ENCODE measurements at places on chromosomes 5 and 9.

DNA sequence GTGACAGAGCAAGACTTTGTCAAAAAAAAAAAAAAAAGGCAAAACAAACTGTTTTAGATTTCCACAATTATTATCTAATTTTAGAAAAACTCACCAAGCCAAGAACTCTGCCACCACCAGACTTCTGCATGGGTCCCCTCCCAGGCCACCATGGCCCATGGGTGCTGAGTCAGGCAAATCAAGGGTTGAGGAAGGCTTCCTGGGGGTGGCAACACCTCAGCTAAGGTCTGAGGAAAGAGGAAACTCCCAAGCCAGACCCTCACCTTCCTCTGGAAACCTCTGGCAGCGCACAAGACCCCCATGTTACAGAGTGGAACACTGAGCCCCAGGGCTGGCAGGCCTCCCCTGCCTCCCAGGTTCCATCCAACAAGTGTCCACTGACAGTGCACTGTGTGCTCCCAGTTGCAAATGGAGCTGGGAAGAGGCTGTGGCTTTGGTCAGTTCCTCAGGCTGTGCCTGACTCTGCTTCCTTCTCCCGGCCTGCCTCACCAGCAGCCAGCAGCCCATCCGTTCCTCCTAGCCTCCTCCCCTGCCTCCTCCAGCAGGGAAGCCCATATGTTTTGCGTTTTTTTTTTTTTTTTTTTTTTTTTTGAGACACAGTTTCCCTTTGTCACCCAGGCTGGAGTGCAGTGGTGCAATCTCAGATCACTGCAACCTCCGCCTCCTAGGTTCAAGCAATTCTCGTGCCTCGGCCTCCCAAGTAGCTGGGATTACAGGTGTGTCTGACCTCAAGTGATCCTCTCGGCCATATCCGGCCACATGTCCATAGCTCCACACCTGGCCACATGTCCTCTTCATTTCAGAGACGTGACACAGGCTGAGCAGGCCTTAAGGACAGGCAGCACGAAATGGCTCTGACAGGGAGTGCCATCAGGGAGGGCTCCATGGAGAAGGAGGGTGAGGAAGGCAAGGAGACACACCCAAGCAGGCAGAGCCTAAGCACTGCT lies 3.5 kb upstream of the SUSD3 start:
- no peak for DNase-seq

GRCh38 chr5:129541648-129542251 lies 81.7 kb downstream of the ADAMTS19 start:
- DNase-seq: no peak

GRCh38 chr9:128341435-128341849 lies 1.1 kb downstream of the SLC27A4 start:
- peak; percentile 83 for DNase-seq

GRCh38 chr9:4689687-4690104 lies 10.3 kb downstream of the CDC37L1 start:
- no peak for DNase-seq

- peak; percentile 70 for DNase-seq
Measured at GRCh38 chr9:37528652-37529471, 43.1 kb downstream of the POLR1E start.

DNA sequence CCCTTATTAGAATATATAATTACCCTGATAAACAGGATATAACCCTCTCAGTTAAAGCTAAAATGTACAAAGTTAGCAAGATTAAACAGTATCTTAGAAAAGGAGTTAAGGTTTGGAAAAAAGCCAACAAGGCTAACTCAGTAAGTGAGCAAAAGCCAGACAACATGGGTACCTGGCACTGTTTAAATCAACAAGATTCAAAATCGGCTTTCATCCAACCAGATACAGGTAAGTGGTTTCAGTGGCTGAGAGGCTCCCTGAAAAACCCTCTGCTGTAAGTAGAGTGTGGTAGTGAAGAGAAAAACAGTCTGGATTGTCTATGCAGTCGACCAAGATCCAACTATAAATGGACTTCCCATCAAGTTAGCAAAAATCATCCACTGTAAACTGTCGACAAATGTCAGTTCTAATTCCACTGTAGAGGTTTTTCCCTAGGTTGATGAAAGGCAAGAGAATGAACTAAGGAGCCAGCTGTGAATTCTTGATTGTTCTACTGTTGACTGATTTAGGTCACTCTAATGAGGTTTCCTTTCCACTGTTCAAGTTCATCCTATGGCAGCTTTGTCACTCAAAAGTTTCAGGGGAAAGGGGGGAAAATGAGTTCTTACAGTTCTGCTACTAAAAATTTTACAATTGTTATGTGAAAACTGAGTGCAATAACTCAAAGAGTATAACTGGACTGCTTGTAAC lies 27.3 kb downstream of the ETF1 start:
- no peak for DNase-seq

- DNase-seq: no peak
Measured at GRCh38 chr5:109805883-109806282, 116.2 kb downstream of the MAN2A1 start.

- DNase-seq: no peak
Measured at GRCh38 chr9:137787786-137788505, 89.6 kb upstream of the CACNA1B start.

GRCh38 chr9:95947118-95947517 lies 71.6 kb downstream of the ERCC6L2 start:
- no peak for DNase-seq

DNA sequence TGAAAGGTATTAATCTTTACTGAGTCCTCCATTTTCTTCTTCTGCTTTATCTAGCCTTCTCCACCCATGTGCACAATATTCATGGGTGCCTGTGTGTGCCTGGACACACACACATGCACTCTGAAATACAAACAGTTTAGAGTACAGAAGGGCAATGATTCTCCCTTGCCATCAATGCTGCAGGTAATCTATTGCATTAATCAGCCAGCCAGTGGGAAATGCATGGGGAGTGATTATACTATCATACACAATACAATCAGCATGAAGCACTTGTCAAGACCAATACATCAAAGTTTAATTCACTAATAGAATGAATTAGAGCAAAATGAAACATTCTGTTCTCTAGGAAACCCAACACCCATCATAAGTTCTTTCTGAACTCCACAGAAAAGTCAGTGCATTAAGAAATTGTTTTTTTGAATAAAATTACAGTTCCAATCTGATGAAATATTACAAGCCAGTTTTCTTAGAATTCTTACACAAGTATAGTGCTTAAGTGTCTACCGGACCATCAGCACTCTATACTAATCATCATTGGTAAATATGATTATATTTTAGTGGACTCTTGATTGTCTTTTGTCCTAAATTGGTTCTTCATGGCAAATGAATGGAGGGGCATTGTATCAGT lies 172.2 kb downstream of the ZSWIM6 start:
- DNase-seq: no peak

DNA sequence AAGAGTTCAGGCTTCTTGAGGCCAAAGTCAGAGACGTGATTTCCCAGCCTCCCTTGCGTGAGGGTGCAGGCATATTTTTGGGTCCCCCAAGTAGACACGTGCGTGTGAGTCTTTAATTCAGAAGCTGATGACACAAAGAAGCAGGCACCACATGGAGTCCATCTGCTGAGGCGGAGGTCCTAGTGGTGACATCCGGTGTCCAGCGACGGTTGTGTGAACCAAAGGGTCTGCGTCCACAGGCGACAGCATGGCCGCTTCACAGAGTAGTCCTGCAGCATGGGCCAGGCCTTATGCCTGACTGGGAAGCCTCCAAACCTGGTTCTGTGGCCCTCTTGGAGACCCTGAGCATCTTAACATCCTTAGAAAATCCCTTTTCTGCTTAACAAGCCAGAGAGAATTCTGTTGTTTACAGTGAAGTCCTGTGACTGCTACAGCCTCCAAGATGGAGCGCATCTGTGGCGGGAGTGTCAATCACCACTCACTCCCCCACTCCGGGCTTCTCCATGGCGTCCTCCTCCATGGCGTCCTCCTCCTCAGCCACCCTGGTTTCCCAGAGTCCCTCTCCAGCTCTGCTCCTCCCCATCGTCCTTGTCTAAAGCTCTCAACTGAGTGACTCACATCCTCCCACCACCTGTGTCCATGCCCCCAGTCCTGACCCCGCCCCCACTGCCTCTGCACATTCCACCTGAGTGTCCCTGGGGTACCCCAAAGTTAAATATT lies 133.8 kb downstream of the PAX5 start:
- DNase-seq: no peak

DNA sequence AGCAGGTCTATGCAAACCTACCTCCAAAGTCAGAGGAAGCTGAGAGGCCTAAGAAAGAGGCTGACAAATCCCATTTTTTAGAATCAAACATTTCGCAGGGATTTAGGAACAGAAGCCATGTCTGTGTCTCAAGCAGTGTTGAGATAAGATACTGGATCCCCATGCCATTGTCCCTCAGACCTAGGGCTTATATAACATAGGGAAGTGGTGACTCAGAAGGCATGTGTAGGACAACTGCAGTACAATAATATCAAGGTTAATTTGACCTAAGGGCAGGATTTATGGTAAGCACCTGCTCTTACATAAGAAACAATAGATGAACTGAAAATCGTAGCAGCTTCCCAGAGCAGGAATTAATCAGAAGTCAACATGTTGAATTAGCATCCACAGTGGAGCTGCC lies 459.4 kb downstream of the ANXA1 start:
- DNase-seq: no peak
